ENCODE measurements at places on chromosomes 11 and 22.

DNA sequence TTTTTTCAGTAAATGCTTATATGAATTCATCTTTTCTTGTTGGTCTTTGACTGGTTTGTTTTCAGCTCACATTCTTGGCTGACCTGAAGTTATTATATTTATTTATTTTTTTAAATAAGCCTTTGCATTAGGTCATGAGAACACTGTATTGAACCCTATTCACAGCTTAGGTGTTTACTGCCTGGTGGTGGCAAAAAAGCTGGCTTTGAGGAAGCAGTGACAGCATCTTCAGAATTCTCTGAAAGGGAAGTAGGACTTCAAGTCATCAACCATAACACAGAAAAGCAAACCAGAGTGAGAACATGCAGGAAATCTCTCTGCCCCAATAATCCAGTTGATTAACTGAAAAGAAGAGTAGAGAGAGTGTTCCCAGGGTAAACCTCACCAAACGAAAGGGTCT lies 30.3 kb upstream of the MMP13 start:
- DNase-seq = no peak

DNA sequence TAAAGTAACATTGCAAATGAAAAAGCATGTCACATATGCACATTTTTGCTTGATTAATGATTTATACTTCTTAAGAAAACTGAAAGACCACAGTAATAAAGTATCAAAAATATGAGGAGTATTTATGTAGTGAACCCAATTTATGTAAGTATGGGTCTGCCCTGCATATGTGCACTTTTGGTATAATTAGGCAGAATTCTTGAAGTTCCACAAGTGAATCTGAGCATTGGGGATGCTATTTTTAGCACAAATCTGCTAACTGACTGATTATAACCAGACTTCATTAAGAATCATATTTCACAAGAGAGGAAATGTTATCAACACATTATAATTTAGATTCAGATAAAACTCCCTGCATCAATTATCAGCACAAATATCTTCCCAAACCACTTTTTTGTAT lies 407.1 kb upstream of the LRRC4C start:
- DNase-seq = no peak

GRCh38 chr11:95584589-95584988 lies 205.0 kb downstream of the FAM76B start:
- DNase-seq = no peak

DNA sequence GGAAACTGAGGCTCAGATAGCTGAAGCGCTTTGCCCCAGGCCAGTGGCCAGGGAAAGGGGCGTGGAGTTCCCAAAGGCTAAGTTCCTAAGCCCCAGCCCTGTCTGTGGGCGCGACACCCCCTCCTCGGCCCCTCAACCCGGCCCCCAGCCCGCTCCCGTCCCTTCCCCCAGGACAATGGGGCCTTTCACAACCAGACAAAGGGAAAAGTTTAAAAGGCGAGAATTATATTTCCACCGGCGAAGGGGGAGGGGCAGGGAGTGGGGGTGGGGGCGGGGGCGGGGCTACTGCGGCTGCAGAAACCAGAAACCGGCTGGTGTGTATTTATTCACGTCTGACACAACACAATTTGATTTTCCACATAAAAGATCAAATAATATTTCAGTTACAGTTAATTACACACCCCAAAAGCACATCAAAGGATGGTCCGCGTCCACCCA lies 192.1 kb downstream of the MN1 start:
- DNase-seq = no peak

GRCh38 chr22:19517919-19518611 lies 6.1 kb downstream of the CLDN5 start:
- DNase-seq = no peak

DNA sequence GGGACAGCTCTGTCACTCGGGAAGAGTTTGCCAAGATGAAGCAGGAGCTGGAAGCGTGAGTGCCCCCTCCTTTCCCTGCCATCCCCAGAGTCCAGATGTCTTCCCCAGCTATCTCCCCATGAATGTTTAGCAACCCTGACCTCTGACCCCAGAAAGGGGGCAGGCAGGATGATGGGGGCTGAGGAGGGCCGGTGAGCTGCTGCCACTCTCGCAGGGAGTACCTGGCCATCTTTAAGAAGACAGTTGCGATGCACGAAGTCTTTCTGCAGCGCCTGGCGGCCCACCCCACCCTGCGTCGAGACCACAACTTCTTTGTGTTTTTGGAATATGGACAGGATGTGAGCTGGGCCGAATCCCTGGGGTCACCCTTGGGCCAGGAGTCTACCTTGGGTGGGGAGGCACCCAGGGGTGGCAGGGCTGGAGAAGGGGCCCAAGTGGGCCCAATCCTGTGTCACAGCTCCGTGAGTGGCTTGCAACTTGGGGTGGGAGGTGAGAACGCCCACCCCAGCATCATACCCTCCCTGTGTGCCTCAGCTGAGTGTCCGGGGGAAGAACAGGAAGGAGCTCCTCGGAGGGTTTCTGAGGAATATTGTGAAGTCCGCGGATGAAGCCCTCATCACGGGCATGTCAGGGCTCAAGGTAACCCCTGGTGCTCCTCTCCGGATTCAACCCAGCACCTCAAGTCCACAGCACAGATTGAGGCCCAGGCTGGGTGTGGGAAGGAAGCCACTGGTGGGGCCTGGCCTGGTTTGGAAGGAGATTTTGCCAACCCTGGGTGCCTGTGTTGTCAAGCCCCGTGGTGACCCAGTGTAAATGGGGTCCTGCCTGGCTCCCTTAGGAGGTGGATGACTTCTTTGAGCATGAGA lies 7.5 kb downstream of the CFL1 start:
- no peak for DNase-seq

DNA sequence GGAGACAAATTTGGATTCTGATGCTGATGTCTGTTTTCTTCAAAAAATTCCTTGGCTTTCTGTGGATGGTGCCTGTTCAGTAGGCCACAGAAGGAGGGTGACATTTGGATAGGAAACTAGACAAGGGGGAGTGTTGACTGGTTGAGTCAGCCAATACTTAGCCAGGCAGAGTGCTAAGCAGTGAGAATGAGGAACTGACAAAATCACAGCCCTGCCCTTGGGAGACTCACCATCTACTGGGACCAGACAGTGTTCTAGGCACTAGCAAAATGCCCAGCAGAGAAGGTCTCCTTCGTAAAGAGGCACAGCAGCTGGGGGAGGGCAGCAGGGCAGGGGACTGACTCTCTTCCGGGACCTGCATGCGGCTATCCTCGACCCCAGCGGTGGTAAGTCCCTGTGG lies 190.2 kb downstream of the DSCAML1 start:
- DNase-seq = no peak

- no peak for DNase-seq
Measured at GRCh38 chr11:117045196-117045595, 53.0 kb downstream of the SIK3 start.

GRCh38 chr11:113113801-113114704 lies 152.8 kb downstream of the NCAM1 start:
- DNase-seq = no peak

GRCh38 chr11:47380078-47380477 lies 1.7 kb upstream of the SPI1 start:
- DNase-seq = no peak

DNA sequence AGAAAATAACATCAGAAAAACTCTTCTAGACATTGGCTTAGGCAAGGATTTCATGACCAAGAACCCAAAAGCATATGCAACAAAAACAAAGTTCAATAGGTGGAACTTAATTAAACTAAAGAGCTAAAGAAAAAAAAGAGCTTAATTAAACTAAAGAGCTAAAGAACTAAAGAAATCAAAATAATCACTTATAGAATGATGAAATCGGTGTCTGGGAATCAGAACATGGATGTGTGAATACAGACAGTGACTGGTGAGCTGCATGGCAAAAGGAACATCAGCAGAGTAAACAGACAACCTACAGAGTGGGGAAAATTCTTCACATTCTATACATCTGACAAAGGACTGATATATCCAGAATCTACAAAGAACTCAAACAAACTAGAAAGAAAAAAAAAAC lies 41.4 kb downstream of the ZNF280B start:
- no peak for DNase-seq

- DNase-seq = no peak
Measured at GRCh38 chr22:41876675-41877074, 38.2 kb downstream of the SHISA8 start.

GRCh38 chr11:131219646-131220045 lies 150.8 kb upstream of the NTM start:
- DNase-seq = no peak

- no peak for DNase-seq
Measured at GRCh38 chr22:19663821-19664355, 50.4 kb upstream of the SEPTIN5 start.

DNA sequence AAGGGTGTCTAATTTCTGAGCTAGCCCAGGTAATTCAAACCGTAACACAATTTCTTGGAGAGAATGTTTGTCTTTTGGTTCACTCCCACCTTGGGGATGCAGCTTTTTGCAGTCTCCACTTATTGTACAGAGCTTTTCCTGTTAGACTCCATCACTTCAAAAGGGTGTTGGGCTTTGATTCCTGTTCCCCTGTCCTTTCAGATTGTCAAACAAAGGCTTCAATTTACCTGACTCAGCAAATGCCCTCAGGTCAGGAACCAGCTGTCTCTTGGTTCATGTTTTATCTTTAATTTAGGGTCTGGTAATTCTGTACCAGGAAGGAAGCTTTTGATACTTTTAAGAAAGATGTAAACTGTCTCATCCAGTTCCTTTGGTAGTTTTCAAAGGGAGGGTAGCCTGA lies 880.6 kb downstream of the NTM start:
- no peak for DNase-seq

- DNase-seq = no peak
Measured at GRCh38 chr22:40035351-40035750, 40.6 kb downstream of the FAM83F start.

DNA sequence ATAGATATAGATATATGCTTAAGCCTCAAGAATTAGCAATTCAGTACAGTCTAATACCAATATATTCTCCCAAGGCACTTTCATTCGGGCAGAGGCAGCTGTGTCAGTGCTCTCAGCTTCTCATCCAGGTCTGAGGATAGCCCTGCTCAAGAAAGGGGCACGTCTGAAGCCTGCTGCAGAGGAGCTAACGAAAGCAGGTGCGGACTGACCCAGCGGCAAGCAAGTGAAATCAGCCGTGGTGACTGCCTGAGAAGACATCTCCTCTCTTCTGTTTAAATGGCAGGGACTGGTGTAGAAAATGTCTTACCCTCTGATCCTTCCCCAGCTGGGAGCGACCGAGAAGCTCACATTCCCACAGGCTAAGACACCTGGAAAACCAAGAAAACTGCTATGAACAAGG lies 468.6 kb downstream of the BRD1 start:
- DNase-seq = no peak

DNA sequence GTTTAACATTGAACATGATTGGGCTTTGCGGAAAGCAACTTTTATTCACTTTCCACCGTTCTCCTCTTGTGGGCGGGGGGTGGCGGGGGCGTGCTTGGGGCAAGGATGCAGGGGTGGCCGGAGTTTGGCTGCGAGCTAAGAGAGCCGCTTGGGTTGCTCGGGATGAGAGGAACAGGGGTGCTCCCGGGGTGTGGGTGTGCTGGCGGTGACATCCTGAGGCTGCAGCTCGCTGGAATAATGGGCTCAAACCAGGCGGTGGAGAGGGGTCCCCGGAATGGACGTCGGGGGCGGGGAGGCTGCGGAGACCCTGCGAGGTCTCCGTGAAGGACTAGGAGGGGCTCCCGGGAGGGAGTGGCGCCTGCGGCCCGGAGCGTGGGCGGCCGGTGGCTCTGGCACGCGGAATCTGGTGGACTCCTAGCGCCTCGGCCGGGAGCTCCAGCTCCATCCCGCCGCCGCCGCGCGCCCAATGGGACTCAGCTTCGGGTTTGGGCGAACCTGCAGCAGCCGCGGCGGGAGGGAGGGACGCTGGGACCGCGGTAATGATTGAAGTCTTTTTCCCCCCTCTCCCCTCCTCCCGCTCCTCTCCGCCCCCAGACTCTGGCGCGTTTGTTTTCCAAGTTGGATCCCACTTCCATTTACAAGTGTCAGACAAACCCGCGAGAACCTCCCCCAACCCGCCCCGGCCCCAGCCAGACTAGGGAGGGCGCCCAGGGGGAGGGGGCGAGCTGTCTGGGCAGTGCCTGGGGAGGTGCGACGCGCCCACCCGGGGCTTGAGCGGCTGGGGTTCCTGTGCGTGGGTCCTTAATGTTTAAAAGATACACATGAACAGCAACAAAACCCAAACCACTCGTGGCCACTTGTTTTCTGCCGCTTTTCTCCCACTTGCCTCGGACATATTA lies 2.0 kb downstream of the FAT3 start:
- DNase-seq = no peak

GRCh38 chr22:20039683-20040325 lies 18.9 kb downstream of the TANGO2 start:
- no peak for DNase-seq

DNA sequence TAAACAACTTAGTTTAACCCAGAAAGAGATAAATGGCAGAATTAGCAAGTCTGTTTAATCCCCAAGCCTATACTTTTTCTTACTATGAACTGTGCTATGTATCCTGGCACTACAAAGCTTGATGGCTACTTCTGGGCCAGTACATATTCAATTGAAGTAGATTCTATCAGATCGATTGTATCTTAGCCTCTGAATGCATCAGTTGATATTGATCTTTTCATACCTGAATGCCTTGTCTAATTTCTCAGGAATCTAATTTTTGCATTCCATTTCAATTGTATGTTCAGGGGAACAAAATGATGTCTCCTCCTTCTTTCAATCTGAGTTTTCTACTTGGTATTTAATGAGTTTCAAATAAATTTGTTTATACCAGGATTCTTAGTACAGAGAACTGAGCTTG lies 1137.9 kb downstream of the LRRC4C start:
- DNase-seq = no peak

- no peak for DNase-seq
Measured at GRCh38 chr11:2804701-2805387, 80.7 kb downstream of the CDKN1C start.

DNA sequence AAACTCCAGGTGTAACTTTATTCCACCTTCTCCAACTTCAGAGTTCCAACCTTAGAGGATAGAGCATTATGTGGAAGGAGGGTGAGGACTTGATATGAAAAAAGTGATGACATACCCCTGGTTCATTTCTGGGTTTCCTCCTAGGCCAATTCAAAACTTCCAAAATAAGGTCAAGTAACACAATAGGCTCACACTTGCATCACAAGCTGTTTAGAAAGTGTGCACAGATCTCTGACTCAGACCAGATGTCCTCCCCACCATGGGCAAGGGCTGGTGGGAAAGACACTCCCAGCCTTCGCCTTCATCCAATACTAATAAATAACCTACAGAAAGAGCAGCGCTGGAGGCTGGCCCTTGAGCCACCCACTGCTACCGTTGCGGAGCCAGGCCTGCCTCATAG lies 5.8 kb upstream of the BUD13 start:
- DNase-seq = no peak

DNA sequence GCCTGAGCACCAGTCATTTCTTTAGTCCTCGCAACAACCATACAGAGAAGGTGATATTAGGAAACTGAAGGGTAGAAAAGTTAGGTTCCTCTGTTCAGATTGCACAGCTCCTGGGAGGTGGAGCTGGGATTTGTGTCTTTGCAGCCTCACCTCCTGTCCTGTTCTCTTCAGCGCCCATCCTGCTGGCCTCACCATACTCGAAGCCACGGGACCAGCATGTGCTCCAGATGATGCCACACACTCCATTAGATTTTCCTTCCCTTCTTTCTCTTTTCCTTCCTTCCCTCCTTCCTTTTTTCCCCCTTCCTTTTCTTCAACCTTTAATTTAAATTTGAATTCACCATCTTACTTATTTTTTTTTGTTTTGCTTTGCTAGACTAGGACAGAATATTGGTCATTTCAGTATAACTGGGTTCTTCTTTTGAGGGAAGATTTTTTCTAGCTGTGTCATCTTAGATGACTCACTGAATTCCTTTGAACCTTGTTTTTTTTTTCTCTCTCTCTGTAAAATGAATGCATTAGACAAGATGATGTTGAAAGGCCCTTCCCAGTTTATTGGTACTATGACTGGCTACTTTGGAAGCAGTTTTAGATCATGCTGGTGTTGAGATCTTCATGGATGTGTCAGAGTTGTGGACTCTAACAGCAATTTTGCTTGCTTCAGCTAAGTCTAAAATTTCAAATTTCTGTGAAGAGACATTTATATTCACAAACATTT lies 662.5 kb upstream of the TENM4 start:
- peak; percentile 83 for DNase-seq
